ENCODE measurements at places on chromosomes 12 and 14.

GRCh38 chr14:70597731-70598130, 2.7 kb downstream of the MED6 start:
- no peak for DNase-seq

DNA sequence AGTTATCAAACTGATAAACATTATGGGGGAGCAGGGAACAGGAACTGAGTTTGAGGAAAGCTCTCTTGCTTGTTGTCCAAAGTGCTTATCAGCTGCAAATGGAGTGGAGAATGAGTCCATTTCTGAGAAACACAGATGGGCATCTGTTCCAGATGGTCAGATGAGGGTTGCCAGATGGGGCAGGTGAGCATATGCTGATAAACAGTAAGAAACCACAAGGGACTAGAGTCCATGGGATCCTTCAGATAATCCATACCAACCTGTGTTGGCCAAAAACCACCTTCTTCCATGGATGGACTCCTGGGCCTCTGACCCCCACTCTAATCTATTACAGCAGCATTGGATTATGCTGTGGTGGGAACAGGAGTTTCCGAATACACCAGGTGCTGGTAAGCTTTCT, 38.3 kb downstream of the GNS start:
- DNase-seq = no peak

- DNase-seq = no peak
These were observed 524.1 kb upstream of the FBXO33 start for GRCh38 chr14:39956372-39956771.

DNA sequence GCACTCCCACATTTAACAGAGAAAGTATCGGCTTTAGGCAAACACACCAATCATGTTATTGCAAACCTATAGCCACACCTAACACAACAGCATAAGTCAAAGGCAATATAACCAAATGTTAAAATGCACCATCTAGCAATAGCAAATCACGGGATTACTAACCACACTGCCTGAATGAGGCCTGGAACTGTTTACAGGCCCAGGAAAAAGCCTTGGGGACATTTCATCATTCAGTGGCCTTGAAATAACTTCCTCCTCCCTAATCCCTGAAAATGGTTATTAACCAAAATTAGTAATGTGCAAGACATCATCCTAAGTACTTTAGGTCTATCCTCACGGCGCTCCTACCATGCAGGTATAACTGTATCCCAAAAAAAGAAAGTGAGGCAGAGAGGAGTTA, 2.3 kb downstream of the GALC start:
- no peak for DNase-seq

DNA sequence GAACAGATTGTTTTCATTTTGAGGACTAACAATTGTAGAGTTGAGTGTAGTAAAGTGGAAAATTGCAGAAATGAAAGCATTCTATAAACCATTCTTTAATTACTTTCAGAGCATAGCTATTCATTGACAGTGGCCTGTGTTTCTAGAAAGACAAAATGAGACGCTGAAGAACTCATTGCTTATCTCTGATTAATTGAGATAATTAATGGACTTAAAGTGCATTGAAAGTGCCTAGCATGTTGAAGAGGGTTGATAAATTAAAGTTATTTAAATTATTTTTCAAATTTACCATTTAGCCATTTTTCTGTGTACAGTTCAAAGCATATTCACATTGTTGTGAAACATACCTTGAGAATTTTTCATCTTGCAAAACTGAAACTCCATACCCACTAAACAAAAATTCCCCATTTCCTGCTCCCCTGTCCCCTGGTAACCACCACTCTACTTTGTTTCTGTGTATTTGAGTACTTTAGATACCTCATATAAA, 57.4 kb downstream of the DAAM1 start:
- DNase-seq = no peak

DNA sequence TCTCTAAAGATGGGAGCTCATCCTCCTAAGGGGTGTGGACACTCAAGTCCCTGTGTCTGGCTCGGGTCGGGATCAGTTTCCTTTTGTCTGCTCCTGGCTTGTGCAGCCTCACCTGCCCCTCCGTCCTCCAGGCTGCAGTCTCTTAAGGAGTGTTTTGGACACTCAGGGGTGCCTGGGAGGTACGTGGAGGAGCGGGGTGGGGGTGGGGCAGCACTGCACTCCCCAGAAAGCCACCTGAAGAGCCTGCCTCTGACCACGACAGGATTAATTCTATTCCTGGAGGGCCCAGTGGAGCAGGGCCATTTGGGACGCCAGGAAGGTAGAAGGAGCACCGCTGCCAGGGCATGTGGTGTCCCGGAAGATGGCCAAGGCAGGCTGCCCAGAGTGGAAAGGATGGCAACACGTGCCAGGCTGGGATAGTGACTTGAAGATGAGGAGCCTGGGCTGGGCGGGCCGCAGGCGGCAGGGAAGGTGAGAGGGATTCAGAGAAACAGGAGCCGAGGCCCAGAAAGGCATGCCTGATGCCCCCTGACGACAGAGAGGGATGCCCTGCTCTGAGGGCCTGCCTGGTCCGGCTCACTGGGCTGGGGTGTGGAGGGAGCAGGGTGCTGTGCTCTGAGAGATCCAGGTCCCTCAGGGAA, 14.8 kb upstream of the LRTM2 start:
- no peak for DNase-seq

- no peak for DNase-seq
These were observed 33.7 kb downstream of the P2RX7 start for GRCh38 chr12:121166356-121166755.

DNA sequence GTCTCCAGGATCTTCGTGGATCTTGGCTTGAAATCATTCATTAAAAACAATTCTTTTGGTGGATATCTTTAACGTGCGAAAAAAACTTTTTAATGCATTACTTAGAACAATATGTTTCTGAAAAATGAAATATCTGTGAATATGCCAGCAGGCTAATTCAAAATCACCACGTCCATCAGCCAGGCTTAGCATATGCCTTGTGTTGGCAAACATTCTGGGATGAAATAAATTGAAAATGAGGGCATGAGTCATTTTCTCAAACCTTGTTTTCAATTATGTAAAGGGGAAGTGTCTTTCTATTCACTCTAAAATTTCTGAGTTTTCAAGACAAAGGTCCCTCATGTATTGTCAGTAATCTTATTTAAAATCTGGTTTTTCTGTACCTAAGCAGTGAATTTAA, 393.9 kb downstream of the PAWR start:
- DNase-seq = no peak

DNA sequence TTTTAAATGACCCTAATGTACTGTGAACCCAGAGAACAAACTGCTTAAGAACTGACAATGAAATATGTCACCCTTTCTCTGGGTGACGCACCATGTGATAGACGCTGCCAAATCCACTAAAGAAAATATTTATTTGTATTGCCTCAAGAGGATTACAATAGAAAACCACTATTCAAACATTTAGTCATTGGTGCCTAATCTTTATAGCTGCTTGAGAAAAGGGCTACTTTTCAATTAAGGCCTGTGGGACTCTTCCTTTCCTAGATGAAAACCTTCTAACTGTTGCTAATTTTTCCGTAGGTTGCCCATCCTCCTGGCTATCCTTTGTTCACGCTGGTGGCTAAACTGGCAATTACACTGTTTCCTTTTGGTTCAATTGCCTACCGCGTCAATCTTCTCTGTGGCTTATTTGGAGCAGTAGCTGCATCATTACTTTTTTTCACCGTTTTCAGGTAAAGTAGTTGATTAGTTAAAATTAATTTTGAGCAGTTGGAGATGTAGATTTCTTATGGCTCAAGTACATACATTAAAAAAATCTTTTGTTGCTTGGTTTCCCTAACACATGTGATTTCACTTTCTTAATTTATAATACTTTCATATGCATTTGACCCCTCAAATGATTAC, 6.0 kb downstream of the TMEM260 start:
- peak; percentile 18 for DNase-seq
